ENCODE measurements at places on chromosomes 7 and 10.

GRCh38 chr7:28988810-28989209, 30.7 kb upstream of the TRIL start:
- DNase-seq: no peak

DNA sequence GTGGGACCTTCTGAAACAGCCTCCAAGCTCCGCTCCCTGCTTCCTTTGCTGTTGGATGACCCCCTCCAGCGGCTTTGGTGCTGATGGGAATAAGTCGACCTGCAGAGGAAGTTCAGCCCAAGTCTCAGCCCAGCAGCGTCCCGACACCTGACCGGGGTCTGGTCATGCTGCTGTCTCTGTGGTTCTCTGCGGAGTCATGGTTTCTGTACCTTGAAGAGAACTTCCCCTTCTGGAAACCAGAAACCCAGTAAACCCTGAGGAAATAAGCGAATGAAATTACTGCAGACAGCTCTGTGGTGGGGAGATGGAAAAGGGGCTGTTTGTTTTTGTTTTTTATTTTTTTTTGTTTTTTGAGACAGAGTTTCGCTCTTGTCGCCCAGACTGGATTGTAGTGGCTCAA, 18.3 kb upstream of the ZNF12 start:
- DNase-seq: no peak

DNA sequence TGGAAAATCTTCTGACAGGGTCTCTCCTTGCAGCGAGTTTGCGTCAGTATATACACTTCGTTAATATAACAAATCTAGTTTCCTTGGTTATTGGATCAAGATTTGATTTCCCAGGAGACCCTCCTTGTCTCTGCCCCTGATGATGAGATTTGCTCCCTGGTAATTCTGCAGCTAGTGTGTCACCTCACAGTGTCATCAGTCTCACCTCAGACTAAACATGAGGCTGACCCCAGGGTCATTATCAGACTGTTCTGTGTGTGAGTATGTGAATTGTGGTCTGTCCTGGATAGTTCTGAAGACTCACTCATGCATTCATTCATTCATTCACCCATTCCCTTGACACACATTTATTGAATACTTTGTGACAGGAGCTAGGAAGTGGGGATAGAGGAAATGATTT, 138.4 kb upstream of the CTTNBP2 start:
- DNase-seq: no peak

DNA sequence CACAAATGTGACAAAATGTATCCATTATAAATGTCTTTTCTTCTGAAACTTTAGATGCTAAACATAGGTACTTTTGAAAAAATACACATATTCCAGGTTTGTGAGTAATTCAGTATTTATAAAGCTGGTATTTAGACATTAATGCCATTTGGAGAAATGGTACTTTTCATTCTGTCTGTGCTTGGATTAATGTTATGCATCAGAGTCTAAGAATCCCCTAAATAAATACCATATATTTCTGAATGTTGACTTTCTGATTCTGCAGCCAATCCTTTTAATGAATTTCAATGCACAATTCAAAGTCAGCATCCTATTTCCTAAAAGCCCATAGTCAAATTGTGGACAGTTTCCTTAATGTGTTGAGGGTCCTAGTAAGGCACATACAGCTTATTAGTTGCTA, 145.0 kb downstream of the DKK1 start:
- no peak for DNase-seq

DNA sequence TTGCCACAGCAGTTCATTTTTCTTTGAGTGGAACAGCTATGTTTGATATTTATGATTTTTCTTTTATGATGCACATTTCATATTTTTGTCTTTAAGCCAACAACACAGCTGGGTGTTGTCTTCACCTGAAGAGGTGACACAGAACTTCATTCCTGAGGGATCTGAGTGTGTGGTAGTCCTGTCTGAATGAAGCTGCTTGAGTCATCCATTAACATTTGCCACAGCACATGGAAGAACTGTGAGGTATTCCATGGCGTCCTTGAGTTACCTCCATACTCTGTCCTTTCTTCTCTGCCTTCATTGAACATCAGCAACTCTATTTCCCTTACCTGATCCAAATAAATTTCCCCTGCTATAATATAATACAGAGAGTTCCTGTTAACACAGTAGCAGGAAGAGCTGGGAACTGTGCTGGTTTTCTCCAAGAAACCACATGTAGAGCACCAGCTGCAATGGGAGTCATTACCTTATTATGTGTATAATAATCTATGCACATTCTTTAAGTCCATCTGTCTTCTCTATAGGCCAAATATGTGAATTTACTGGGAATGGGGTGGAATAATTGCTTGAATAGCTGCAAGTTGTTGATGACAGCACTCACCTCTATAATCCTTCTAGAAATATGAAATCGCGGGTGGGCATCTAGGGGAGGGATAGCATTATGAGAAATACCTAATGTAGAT, 72.4 kb upstream of the TAC1 start:
- DNase-seq: no peak

DNA sequence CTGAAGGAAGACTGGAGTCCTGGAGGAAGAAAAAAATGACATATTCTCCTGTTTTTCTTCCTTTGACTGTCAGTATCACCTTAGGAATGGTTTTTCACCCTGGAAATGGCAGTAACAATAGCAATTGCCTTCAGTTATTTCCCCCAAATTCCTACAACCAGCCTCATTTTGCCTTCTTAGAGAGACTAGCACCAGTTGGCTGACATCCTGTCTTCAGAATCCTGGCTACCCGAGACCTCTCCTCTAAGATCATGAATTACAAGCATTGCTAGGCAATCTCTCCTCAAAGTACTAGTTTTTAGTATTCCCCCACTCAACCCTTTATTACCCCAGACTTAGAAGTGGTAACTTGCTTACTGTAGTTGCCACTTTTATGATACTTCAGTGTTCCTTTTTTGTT, 53.4 kb downstream of the TAS2R16 start:
- no peak for DNase-seq

DNA sequence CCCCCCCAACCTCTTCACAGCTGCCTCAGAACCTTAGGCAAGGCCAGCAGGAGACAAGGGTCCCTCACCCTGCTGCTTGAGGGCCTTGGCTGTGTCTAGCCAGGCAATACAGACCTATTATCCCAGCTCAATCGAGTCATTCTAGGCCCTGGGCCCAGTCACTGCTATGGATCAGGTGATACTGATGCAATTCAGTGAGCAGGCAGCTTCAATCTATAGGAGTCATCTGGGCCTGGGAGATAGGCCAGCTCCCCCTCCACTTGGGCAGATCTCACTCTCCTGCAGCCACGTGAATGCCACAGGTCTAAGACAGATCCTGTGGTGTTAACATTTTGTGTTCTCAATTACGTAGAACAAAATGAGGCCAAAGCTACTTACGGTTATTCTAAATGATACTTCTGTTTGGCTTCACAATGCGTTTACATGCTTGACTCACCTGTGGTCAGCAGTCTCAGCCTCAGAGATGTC, 68.0 kb upstream of the LRRC4 start:
- DNase-seq: no peak

DNA sequence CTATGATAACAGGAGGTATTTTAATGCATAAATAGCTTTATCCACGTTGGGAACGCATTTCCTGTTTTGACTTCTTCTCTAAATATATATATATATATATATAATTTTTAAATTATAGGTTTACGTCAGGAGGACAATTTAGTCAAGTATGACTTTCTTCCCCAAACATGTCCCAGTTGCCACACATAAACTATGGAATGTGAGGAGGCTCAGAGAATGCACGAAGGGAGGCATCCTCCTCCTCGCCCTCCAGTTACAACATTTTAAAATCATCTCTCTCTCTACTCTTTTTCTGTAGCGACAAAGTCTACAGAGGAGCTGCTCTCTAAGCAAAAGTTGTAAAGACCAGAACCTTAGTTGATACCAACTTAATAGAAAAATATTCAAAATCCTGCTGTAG, 106.9 kb upstream of the LYZL1 start:
- DNase-seq: no peak

DNA sequence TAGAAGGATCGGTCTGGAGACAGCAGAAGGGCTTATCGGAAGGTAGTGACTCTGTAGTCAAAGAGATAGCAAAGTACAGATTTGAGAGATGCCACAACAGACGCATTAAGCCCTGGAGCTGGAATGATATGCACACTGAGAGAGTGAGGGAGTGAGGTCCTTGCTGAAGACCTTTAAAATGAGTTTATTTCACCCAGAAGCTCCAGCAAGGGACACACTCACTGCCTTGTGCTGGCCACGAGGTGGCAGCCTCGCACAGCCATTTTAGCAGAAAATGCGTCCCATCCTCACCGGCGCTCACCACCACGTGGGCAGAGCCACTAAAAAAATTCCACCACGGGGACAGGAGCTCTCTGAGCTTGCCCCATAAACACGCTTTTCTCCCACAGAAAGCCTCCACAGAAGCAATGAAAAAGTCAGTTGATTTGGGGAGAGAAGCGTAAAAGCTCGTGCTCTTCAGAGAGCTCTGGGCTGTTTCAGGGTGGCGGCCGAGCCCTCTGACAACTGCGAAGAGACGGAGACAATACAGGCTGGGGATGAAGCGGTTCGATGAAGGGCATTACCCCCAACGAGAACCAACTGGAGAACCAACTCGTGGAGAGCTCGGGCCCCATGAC, 163.0 kb upstream of the KLF14 start:
- DNase-seq: peak; percentile 89

DNA sequence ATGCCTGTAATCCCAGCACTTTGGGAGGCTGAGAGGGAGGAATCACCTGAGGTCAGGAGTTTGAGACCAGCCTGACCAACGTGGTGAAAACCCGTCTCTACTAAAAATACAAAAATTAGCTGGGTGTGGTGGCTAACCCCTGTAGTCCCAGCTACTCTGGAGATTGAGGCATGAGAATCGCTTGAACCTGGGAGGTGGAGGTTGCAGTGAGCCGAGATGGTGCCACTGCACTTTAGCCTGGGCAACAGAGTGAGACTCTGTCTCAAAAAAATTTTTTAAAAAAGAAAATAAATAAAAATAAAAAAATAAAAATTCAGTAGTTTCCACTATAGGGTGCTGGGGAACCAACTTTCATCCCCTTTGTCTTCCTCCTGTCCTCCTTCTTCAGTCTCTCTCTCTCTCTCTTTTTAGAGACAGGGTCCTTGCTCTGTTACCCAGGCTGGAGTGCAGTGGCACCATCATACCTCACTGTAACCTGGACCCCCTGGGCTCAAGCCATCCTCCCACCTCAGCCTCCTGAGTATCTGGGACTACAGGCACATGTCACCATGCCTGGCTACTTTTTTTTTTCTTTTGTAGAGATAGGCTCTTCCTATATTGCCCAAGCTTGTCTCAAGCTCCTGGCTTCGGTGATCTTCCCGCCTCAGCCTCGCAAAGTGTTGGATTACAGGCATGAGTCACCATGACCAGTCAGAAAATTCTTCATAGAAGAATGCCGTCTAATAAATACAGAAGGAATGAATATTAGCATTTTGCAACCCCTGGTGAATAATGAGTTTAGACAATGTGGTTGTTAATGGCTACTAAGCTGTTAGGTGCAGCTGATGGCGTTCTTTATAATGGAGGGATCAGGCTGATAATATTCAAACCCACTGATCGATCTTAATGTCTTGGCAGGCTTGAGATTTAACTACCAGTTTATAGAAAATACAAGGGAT, 20.6 kb downstream of the RBM20 start:
- DNase-seq: no peak

DNA sequence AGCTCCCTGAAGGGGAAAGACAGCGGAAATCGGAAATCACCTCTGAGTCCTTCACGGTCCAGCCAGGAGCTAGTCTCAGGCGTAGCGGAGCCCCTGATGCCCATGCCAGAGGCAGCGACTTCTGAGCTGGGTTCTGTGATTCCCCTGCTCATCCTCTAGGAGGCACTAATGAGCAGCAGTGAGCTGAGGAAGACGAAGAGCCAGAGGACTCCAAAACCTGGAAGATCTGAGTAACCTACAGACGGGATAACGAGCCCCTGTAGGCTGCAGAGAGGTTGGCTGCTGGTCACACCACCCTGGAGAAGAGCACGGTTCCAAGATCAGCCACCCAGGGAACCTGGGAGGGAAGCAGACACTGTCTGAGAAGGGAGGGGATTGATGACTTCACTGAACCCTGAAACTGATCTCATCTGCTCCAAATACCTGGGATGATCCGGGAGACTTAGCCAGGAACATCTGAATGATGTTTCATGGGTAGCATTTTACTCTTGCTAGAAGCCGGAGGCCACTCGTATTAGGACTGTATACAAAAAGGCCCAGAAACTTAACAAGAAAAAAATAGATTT, 304.1 kb downstream of the PAXIP1 start:
- DNase-seq: no peak

DNA sequence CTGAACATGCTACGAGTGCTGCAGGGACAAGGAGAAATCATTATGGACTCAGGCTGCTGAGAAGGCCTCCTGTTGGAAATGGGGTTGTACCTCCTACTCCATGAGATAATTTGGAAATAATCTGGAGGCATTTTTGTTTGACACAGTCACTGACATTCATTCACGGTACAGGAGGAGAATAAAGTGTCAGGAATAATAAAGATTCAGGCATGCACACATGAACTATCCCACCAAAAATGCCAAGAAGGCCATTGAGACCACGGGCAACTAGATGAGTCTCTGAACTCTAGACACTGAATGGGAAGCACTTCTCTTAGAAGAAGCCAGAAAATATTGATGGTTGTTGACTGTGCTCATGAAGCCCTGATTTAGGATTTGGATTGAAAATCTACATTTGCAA, 220.9 kb upstream of the HABP2 start:
- no peak for DNase-seq

DNA sequence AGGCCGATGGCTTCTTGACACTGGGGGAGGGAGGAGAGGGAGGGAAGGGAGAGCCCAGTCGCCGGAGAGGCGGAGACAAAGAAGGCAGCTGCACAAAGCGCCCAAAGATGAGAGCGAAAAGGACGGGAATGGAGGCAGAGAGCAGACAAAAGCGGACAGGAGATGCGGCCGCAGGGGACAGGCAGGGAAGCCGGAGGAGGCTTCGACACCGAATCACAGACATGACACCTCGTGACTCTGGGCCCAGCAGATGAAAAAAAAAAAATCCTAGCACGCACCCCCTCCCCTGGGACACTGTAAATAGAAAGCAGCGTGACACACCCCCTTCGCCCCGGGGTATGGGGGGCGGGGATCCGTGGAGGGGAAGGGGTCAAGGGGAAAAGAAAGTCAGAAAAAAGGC, 976 bp downstream of the NAT16 start:
- DNase-seq: no peak

DNA sequence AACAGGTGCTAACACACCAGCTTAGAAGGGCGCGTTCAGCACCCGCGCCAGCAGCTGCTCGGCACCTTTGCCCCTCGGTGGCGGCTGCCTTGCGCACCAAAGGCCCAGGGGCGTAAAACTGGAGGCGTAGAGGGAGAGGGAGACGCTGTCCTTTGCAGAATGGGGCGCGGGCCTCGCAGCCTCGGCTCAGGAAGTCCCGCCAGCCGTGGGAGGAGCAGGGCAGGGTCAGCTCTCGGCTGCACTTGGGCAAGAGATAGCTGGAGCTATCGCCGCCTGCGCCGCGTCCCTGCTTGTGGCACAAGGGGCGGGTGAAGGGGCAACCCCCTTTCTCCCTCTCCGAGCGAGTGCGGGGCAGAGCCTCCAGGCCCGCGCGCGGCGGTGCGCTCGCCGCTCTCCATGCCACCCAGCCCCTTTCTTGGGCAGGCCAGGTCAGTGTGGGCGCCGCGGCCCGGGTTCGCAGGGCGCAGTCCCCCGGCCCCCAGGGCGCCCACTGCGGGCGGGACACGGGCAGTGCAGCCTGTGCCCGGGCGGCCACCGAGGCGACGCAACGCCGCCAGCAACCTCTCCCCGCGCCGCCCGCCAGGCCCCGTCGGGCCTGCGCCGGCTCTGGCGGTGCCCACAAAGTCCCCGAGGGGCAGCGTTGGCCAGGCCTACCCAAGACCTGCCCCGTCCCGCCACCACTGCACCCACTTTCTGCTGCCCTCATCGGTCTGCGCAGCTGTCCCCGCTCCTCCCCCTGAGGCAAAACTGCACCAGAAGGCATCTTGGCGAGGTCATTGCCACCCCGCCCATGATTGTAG, 4.1 kb downstream of the NEUROD6 start:
- DNase-seq: no peak
